ENCODE measurements at places on chromosomes 2 and 18.

- no peak for DNase-seq
Observed at GRCh38 chr2:19673213-19673791, 228.5 kb downstream of the TTC32 start.

DNA sequence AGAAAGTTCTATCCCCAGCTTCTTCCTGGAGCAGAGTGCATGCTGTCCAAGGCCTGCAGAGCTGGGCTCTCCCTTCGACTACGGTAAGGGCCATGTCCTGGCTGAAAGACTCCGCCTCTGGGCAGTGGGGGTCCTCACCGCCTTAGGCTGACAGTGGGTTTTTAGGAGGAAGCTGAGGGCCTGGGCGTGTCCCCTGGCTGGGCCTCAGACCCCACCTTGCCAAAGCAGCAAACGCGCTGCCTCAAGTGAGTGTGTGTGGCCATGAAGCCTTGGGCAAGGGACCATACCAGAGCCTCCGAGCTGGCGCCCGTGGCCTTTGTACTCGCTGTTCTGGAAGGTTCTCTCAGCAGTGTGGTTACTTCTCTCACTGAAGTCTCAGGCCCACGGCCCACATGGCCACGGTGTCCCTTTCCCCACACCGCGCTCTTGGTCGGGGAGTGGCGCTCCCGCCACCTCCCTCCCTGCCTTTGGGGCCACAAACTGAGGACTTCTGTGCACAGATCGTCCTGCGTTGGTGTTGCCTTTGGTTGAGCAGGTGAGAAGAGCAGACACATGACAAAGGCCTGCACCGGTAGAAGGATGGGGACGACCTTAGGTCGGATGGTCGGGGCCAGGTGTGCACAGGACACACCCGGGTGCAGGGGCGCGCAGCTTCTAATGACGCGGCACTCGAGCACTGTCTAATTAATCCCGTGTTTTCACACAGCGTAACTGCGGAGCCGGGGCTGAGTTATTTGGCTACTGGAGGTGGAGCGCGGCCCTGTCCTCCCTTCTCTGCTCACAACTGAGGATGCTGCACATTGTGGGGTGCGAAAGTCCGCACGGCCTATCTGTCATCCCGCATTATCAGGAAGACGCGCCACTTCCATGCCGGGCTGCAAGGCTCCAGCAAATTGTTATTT lies 121.6 kb downstream of the PTGR3 start:
- no peak for DNase-seq

GRCh38 chr2:230011617-230012016 lies 57.1 kb downstream of the SLC16A14 start:
- DNase-seq = no peak

- DNase-seq = no peak
Observed at GRCh38 chr2:111157798-111158197, 37.1 kb downstream of the BCL2L11 start.

- DNase-seq = no peak
Observed at GRCh38 chr2:16885027-16885426, 219.4 kb upstream of the CYRIA start.

GRCh38 chr2:125710561-125710960 lies 945.4 kb upstream of the GYPC start:
- no peak for DNase-seq

DNA sequence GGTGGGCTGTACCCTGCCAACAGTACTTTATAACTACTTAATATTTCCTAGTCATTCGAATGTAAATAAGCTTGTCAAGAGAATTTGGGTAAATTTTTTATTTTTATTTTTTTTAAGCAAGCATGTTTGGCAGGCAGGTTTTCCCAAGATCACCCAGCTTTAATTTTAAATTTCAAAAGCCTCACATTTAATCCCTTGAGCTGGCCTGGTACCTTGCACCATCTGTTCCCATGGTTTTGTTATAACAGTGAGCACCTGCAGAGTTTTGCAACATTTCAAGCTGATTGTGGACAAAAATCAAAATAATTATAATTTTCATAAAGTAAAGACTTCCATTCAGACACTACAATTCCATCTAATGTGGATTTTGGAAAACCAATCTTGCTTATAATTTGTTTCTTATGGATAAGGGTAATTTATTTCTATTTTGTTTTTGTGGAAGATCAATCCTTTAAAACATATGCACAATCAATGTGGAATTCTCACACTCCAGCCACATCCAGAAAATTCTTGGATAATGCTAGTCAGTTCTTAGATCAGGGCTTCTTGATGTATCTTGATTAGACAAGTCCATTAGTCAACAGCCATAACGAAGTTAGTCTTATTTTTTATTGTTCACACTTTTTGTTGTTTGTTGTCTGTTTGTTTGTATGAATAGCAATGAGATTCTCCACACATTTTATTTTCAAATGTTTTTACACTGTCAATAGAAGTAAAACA lies 689.3 kb downstream of the NR4A2 start:
- DNase-seq = no peak

GRCh38 chr18:45670281-45670962 lies 53.6 kb upstream of the SLC14A1 start:
- DNase-seq = peak; percentile 62

DNA sequence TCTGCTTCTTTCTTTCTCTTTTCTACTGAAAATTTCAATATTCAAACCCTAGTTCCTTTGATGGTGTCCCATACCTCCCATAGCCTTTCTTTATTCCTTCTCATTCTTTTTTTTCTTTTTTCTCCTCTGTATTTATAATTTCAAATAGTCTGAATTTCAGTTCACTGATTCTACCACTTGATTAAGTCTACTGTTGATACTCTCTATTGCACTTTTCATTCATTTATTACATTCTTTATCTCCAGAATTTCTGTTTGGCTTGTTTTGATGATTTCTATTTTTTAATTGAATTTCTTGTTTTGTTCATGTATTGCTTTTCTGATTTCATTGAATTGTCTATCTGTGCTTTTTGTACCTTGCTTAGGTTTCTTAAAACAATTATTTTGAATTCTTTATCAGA lies 111.9 kb upstream of the VRK2 start:
- DNase-seq = no peak

DNA sequence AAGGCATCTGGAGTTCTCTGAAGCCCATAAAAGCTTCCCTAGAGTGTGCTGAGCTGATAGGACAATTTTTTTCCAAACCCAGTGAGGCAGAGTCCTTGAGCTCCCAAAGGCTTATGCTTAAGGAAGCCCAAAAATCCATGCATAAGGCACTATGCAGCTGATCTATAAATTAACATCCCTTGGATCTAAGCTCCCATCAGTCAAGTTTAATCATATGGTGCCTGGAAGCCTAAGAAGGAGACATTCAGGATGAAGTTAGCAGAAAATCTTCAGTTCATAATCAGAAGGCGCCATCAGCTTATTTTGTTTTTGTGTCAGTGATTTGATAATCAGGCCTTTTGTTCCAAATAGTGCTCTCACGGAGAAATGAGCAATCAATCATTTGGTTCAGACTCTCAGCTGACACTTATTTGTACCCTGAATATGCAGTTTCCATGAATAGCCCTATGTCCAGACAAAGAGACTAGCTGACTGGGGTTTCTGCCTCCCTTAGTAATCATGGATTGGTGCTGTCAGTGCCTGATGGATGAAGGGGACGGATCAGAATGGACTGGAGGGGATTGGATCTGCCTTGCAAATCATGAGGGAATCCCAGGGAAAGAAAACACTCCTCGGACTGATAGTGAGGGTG lies 464.8 kb upstream of the RGPD4 start:
- no peak for DNase-seq

All from activated CD4-positive, alpha-beta T cell treated with anti-CD3 and anti-CD28 coated beads, Interleukin-2, amount 50 U/mL, for 24 hours (primary cell).